ENCODE measurements at places on chromosomes 7 and 10.

- DNase-seq, result no peak
Measured at GRCh38 chr7:46071601-46072000, 150.5 kb upstream of the IGFBP3 start.

DNA sequence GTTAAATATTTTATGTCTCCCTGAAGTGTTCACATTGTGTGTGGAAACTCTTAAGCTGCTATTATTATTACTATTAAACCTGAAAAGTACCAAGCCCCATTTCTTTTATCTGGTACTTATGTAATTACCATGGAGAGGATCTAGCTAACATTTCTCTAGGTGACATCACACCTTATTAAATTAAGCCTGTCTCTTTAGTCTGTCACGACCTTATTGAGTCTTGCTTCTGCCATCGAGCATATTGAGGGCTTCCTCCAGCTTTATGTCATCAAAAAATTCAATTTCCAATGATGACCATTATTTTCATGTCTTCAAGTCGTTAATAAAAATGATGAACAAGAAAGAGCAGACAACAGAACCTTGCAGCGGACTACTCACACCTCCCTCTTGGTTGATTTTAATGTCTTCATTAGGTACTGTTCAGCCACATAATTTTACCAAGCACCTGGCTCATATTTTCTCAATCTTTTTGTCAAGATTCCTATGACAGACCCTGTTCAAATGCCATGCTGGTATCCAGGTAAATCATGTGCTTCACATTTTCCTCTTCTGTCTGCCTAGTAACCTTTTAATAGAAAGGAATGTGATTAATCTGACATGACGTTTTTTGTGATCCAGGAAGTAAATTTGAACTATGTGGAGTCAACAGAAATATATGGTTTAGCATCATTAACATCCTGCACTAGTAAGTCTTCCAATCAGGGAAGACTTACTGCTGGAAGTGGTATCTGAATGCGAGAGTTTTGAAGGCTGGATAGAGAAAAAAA, 556.7 kb downstream of the SORCS3 start:
- DNase-seq, result no peak

DNA sequence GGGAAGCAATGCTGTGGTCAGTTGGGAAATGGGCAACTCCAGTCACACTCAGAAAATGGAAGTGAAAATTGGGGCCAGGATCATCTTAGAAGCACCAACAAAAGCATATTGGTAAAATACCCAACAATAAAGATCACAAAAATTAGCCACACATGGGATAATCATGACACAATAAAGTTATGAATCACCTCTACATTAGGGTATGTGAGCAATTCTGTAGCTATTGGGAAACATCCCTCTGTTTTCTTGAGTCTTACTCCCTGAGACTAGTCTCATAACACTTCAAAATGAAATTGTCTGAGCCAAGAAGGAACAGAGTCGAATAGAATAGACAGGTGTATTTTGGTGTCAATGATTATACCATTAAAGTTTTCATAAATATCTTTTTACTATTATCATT, 178.3 kb downstream of the DYNC1I1 start:
- no peak for DNase-seq

- DNase-seq, result no peak
Measured at GRCh38 chr7:152313217-152313616, 122.6 kb downstream of the KMT2C start.

- no peak for DNase-seq
Measured at GRCh38 chr10:21174715-21175495, 277.8 kb upstream of the NEBL start.

DNA sequence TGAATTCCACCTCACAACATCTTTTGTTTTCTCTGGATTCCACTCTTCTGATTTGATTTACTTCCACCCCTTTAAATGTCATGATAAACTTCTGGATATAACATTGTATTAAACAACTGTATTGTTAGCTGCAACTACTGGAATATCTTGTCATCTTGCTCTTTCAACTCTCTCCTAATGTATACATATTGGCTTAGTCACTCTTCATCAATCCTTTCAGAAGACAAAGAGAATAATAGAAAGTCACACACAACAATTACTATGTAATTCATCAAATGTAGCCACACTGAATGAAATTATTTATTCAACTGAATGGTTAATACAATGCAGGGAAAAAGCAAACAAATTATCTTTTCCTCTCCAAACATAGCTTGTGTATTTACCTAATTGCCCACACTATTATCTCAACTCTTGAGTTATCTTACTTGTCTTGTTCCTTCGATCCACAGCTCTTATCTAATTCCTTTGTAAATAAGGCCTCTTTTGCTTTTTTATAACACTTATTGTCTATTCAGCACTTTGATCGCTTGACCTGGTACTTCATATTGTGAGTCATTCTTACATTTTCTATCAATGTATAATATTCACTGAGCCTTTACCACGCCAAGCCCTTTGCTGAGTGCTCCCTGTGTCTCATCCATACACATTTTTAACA, 16.7 kb downstream of the SEMA3A start:
- DNase-seq, result no peak

DNA sequence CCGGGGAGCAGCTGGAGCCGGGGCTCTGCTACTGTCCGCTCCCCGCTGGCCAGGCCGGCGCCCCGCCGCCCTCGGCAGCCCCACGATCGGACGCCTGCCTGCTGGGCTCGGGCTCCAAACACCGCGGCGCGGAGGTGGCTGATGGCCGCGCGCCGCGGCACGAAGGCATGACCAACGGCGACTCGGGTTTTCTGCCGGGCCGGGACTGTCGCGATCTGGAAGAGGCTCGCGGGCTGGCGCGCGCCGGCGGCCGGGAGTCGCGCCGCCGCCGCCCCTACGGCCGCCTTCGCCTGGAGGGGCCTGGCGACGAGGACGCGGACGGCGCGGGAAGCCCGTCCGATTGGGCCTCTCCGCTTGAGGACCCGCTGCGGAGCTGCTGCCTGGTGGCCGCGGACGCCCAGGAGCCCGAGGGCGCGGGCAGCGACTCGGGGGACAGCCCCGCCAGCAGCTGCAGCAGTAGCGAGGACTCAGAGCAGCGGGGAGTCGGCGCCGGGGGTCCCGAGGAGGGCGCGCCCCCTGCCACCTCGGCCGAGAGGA, 570 bp downstream of the TBC1D12 start:
- DNase-seq, result peak; percentile 34

GRCh38 chr10:110355141-110355831, 50.6 kb upstream of the SMNDC1 start:
- DNase-seq, result no peak

GRCh38 chr10:108721874-108722273, 1201.4 kb downstream of the XPNPEP1 start:
- DNase-seq, result no peak

- no peak for DNase-seq
Measured at GRCh38 chr7:26705567-26705966, 158.8 kb downstream of the SKAP2 start.

DNA sequence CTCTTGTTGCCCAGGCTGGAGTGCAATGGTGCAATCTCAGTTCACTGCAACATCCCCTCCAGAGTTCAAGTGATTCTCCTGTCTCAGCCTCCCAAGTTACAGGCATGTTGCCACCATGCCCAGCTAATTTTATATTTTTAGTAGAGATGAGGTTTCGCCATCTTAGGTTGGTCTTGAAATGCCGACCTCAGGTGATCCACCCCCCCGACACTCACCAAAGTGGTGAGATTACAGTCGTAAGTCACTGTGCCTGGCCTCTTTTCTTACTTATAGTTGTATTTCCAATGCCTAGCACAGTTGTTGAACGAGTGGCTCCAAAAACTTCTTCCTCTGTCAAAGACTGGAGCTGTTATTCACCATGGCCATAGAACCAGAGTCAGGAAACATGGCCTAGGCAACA, 6.7 kb downstream of the RNF216 start:
- DNase-seq, result no peak

DNA sequence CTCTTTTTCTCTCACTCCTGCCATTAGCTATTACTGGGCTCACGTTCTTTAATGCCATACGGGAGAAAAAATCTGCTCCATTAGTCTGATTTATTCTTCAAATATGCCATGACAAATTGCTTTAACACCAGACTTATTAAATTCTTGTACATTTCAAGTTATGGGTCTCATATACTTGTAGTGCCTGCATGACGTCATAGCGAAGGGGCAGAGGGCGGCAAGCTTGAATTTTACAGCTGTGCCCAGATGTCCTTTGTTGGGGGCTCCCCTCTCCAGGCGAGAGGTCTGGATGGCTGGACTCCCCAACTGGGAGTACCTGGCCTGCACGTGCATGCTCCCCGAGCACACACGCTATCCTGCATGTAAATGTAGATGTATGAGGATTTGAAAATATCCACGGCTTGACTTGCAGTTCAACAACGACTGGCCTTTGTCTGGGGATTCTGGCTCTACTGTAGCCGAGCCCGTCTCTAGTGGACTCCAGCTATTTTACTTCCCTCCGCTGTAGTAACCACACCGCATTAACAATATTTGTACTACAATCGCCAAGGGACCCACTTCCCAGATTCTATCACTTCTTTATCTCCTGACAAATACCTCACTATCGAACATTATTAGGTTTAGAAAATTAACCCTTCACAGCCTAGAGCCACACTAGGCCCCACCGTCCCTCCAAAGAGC, 79.5 kb downstream of the EBF3 start:
- DNase-seq, result no peak

DNA sequence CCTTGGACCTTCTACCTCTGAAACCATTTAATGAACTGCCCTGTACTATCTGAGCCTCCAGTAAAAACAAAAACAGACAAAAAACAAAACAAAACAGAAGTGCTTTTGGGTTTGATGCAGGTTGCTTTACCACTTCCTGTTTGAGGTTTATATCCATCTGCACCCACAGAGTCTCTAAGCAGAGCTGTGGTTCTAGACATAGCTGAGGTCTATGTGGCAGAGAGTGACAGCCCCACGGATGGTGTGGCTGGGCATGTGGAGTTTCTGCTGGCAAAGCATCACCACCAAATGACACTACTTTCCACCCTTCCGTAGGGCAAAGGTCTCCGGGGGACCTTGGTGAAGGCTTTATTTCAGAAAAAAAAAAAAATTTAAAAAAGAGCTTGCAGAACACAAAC, 754.2 kb downstream of the GRID1 start:
- DNase-seq, result no peak

- DNase-seq, result no peak
Measured at GRCh38 chr7:28135315-28135714, 45.3 kb downstream of the JAZF1 start.

DNA sequence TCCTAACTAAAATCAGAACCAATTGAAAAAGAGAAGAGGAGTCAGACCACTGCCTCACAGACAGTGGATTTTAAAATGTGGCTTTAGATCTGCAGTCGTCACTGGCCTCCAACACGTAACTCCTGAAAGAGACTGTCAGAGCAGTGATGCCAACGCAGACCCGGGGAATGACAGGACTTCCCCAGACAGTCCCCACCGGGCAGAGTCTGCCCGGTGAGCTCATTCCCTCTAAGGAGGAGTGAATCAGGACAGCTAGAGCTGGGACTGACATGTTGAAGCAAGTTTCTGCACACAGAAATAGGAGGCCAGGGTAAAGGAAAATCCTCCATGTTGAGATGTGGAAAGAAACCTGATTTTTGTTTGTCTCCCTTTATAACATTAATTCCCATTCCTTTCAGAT, 105.0 kb downstream of the TES start:
- no peak for DNase-seq

DNA sequence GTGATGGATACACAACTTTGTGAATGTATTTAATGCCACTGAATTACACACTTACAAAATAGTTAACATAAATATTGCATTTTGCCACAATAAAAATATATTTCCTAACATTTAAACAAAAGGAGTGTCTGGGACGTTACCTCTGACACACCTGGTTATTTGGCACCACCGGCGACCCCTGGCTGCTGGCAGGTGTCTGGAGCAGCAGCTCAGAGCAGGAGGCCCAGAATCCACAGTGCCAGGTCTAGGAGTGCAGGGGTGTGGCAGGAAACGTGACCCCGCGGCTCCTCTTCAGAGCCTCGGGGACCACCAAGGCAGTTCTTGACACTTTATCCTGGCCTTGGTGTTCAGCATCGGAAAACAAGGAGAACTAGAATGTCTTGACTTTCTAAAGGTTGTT, 46.3 kb downstream of the MGMT start:
- DNase-seq, result no peak

- no peak for DNase-seq
Measured at GRCh38 chr7:10677211-10677610, 296.5 kb upstream of the PHF14 start.

GRCh38 chr7:48971173-48971572, 46.8 kb downstream of the CDC14C start:
- no peak for DNase-seq

DNA sequence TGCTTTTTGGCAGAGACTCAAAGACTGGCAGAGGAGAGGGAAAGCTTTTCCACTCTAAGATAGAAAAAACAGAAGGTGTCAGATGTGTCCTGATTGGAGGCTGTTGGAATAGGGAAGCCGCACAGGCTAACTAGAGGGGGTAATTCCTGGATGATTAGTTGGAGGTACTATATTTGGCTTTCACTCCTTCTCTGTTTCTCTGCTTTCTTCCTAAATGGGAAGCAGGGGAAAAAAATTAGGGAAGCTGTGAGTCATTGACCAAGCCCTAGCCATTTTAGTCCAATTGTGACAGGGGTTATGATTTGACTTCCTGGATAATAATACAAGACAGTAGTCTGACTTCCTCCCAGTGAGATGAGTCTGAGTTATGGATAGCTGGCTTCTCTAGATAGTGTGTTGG, 475.2 kb upstream of the CELF2 start:
- no peak for DNase-seq

GRCh38 chr7:156475666-156476065, 164.9 kb upstream of the RNF32 start:
- DNase-seq, result no peak

- no peak for DNase-seq
Measured at GRCh38 chr10:89702121-89702480, 711 bp downstream of the KIF20B start.

GRCh38 chr10:53430127-53430891, 657.7 kb upstream of the MBL2 start:
- DNase-seq, result no peak

- no peak for DNase-seq
Measured at GRCh38 chr7:41992881-41993867, 243.8 kb downstream of the GLI3 start.

DNA sequence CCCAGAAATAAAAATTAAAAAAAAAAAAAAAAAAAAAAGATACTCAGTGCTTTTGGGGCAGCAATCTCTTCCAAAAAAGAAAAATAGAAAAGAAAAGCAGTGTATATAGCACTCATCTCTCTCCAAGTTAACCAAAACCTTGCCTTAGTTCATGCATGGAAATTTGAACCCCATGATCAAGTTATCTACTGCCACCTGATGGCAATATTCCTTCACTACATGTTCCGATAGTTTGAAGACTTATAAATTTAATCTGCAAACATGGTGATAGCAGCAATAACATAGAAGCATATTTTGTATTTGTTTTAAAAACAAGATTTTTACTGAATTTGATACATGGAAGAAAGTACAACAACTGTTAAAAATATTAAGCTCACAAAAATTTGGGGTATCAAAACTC, 48.6 kb upstream of the SLIT1 start:
- DNase-seq, result no peak

- no peak for DNase-seq
Measured at GRCh38 chr7:139065323-139065722, 29.5 kb upstream of the ZC3HAV1L start.

GRCh38 chr7:107501593-107501992, 31.7 kb downstream of the GPR22 start:
- no peak for DNase-seq

Data from posterior cingulate gyrus (tissue), 11 donors.